ENCODE measurements at places on chromosomes 3 and 15.

- DNase-seq, result no peak
These were observed 17.2 kb downstream of the SFMBT1 start for GRCh38 chr3:53028641-53029040.

DNA sequence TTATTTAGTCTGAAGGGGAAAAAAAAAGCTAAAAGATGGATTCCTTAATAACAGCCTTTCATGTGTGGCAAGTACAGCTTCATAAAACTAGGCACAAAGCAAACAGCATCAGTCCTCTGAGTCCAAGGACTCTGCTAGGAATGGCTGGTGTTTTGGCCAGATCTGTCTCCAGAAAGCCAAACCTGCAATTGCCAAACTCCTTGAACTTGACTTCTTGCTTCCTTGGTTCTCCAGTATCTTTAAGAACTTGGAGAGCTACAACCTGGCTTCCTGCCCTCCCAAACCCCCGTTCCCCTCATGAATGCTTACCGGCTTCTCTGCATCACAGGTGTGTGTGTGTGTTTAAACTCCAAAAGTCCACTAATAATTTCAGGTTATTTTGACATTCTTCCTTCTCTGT, 1.6 kb upstream of the PLOD2 start:
- no peak for DNase-seq

DNA sequence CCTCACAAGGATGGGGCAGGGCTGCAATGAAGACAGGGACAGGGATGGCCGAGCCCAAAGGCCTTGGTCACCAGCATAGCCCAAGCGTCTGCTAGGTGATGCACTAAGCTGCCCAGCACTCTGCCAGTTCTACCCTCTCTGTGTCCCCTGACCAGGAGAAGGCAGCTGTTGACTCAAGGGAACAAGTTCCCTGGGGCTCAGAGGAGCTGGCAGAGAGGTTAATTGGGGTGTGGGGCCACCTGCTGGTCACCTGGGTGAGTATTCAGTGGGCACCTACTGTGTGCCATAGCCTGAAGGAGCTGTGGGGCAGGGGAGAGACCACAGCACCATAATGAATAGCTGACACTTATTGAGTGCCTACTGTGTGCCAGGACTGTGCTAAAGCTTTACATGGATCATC, 22.0 kb upstream of the DOCK3 start:
- DNase-seq, result peak; percentile 27

GRCh38 chr3:109184726-109185125, 48.2 kb downstream of the C3orf85 start:
- no peak for DNase-seq

DNA sequence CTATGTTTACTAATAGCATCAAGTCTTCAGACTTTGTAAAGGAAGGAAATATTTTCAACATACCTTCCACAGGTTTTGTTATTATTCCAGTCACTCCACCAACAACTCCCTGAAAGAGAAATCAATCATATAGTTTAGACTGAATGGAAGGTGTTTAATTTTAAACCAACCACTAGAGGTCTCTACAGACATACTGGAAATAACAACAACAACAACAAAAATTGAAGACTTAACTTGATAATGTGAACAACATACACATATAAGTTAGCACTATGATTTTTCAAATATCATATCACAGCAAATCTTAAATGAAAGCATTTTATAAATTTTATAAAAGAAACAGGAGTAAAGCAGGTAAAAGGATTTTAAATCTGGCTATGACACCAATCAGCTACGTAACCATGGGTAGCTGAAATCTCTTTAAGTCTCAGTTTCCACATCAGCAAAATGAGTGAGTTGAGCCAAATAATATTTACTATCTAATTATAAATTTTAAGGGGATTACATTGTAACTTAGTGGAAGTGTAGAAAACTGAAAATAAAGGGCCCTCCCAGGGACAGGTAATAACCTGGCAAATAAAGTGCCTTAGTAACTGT, 188.2 kb downstream of the VPS13C start:
- DNase-seq, result no peak

DNA sequence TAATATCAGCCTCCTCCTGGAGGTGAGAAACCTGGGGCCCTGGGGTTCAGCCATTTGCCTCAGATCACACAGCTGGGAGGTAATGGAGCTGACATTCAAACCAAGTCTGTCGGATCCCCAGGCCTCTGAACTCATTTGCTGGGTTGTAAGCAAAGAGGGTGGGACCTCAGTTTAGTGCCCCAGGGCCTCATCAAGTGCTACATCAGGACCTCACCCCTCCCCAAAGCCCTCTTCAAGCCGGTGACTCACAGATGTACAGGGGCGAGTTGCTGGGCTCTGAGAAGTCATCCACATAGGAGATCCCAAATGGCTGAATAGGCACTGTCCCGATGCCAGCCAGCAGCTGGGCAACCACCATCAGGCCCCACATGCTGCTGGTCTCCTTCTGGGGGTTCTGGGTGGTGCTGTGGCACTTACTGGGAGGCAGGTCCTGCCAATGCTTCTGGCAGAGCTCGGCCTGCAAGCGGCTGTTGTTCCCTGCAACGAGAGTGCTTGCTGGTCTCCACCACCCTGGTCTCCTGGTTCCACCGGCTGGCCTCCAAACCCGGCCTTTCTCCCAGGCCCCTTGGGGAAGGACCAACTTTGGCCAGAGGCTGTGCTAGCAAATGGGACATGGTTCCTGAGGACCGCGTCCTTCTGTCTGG, 59.2 kb upstream of the RAB6B start:
- DNase-seq, result no peak

DNA sequence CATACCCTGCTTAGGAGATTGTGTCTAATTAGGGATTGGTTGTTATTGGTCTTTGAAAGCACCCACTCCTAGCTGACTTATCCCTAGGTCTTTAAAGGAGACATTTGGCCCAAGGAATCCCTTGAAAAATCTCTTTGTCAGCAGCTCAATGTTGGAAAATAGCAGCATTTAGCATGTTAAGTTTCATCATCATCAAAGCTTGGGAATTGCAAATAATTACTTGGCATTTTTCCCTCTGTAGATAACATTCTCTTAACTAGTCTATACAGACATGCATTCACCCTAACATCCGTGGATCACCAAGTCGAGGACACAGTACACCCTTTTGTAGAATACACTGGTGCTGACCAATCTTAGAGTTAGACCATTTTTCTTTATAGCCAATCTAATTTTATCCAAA, 332.2 kb downstream of the AGBL1 start:
- DNase-seq, result no peak

GRCh38 chr3:166456286-166456685, 619.1 kb upstream of the BCHE start:
- DNase-seq, result no peak

- no peak for DNase-seq
These were observed 3.0 kb upstream of the CD80 start for GRCh38 chr3:119562307-119562961.

DNA sequence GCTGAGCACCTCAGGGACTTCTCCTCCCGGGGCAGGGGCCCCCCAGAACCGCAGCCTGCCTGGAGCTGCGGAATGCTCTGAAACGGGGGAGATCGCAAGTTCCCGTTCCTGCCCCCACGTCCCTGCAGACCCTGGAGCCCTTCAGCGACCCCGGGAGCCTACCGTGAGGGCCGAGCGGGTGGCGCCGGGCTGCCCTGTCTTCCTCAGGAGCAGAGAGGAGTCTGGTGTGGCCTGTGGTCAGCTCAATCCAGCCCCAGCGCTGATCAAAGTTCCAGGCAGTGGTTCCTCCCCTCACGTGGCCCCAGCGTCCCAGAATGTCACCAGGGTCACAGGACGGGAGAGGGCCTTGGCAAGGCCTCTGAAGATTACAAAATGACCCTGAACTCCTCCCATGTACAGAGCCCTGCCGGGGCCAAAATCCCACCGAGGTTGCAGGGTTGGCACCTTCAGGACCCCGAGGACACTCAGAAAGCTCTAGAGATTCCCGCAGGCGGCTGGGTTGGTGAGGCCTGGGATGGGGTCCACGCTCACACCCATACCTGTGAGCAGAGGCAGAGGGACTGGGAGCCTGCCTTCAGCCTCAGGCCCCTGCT, at the start of gene CPN2:
TSS of gene CPN2 (minus strand) at position 249 of the 593 bp plus-strand sequence. CDS start 8,626 bp downstream, outside the sequence.
- DNase-seq, result no peak

- no peak for DNase-seq
These were observed 21.4 kb downstream of the SCG3 start for GRCh38 chr15:51702710-51703109.

DNA sequence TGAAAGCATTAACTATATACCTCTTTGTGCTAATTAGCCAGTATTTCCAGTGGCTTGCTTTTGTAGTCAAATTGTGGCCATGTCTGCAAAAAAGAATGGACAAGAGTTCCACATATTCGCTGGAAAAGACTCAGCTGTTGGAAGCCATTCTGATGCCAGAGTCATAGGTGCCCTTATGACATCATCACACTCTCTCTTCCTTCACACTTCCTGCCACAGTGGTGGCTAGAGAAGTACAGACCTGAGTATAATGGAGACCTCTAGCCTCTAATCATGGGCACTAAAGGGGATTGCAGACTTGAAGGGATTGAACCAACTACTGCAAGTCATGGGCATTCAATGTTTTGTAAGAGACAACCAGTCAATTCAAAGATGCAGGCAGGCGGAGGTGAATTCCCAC, 38.3 kb upstream of the IQCF6 start:
- DNase-seq, result no peak

GRCh38 chr15:69718916-69719315, 266.3 kb downstream of the RPLP1 start:
- DNase-seq, result no peak

DNA sequence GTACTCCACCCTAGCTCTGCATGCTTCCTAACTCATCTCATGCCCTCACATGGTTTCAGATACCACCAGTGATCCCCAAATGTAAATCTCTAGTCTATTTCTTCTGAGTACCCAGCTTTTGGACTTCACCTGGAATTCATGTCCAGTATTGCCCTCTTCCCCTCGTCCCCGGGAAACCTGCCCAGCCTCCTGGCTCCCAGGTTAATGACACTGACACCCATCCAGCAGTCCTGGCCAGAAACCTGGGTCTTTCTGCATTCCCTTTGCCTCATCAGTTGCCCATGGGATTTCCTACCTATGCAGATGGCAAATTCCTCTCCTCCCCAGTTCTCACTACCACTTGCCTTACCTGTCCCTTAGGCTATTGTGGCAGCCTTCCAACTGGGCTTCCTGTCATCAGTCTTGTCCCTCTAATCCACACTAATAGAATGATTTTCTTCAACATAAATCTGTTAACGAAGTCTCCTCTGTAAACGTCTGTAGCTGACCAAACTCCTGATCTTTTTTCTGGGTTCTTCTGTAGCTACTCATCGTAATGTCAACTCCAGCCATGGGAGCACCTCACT, 15.3 kb upstream of the MYLK start:
- DNase-seq, result no peak

- no peak for DNase-seq
These were observed 22.9 kb downstream of the DAG1 start for GRCh38 chr3:49492969-49493368.

- no peak for DNase-seq
These were observed 130.0 kb upstream of the TJP1 start for GRCh38 chr15:29952225-29952624.

GRCh38 chr3:180306155-180306554, 269.4 kb upstream of the PEX5L start:
- no peak for DNase-seq

DNA sequence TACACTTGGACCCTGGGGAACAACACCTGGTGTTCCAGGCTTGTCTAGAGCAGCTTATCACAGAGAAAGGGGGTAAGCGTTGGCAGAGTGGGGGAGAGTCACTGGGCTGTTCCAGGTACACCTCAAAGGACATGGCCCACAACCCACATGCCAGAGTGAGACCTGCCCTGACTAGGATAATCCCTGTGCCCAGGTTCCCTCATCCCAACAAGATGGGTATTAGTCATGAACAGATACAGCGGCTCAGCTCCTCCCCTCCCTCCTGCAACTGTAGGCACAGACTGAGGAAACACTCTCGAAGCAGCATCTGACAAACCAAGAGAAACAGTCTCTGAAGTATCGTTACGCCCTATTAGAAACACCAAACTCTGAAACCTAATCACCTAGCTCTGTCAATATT, 32.1 kb upstream of the RPS17 start:
- no peak for DNase-seq
